GM23248 (cell line): ENCODE measurements at places on chromosomes 1 and 21. TPM values are rescaled to one million over a fixed set of nuclear protein-coding genes. Genes with fewer than 3 reads are reported as not detected.

ZNF593OS gene
- 0.81 and 0.85 TPM in 2 replicates for polyA plus RNA-seq

KRTAP7-1 gene
- polyA plus RNA-seq = not detected in 2 replicates

DNA sequence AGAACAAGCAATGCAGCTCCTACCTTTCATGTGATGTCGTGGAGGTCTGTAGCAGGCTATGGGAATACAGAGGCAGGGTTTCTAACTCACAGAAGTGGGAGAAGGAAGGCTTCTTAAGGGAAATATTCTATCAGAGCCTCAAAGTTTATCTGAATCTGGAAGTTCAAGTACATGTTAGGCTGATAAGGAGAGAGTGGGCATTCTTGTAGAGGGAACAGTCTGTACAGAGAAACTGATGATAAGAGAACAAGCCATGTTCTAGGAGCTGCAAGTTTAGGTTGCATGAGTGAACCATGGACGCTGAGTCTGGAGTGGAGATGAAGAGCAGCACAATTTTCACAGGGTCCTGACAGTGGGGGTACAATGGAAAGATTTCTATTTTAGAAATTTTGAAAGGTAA, 344.0 kb downstream of the CHRM3 start:
- no peak for DNase-seq

- no peak for DNase-seq
These were observed 48.3 kb upstream of the H6PD start for GRCh38 chr1:9186082-9186859.

DNA sequence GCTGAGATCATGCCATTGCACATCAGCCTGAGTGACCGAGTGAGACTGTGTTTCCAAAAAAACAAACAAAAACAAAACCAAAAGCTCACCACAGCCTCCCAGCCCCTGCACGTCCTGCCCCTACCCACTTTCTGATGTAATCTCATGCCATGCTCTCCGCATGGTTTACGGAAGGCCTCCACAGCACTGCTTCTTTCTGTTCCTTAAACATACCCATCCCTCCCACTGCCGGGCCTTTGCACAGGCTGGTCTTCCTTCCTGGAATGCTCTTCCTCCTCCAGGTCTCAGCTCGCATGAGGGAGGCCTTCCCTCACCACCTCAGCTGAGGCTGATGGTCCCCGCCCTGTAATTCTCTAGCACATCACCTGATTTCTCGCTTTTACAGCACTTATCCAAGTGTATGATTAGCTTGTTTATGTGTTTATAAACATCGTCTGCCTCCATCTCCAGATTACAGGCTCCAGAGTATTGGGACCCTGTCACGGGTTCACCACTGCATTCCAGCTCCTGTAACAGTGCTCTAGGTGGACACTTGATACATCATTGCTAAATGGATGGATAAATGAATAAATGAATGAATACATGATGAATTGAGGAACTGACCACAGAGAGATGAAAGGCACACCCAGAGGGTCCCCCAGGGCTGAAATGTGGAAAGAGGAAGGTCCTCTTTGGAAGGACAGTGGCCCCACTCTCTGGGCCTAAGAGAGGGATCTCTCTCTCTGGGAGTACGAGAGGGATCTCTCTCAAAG, 22.1 kb downstream of the TCEA3 start:
- DNase-seq = no peak

FAM151A gene
- 0.09 TPM in 1 of 2 replicates, not detected in the other for polyA plus RNA-seq

DNA sequence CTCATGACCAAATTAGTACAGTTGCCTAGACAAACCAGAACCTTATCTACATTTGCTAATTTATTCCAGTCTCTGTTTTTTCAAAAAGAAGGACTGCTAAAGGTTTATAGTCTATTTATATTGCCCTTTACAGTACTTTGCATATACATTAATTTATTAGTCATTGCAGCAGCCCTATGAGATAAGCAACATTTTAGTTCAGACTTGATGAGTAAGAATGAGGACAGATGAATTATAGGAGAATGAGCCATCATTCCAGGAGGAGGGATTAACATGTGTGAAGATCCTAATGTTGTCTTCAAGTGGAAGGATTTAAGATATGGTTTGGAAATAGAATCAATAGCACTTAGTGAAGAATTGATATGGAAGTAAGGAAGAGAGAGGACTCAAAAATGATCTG, 152.4 kb downstream of the KCTD3 start:
- DNase-seq = peak; percentile 57

- DNase-seq = peak; percentile 34
These were observed 40.8 kb downstream of the KIAA1614 start for GRCh38 chr1:180953291-180954004.

TPTE gene
- polyA plus RNA-seq = not detected in 2 replicates

DNA sequence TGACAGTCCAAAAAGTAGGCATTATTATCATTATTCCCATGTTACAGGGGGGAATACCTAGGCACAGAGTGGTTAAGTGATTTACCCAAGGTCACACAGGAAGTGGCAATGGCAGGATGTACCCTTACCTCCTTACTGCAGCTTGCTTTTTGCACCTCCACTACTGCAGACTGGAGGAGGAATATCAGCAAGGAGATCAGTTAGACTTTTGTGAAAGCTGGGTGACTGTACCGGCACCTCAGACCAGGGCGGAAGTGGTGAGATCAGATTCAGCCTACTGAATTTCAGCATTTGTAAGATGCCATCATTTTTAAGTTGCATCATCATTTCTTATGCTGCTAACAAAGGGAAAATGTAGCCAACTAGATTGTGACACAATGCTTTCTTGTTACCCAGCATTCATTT, 4.5 kb downstream of the ADARB1 start:
- peak; percentile 95 for DNase-seq

DNA sequence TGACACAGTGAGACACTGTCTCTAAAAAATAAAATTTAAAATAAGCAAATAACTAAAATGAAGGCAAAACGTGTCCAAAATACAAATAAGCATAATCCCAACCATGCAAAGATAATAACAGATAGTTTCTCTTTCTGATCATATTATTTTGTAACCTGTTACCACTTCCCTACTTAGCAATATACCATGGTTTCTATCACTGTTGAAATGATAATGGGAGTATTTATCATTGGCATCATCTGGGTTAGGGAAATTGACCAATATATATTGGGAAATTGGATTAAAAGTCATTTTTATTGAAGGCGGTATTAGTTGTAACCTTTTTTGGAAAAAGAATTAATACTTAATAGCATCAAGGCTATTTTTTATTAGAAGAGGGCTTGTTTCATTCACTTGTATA, 47.0 kb downstream of the USP25 start:
- DNase-seq = no peak

TNFRSF9 gene
- not detected in 2 replicates for polyA plus RNA-seq

CFAP45 gene
- 0.34 and 0.51 TPM in 2 replicates for polyA plus RNA-seq

DNA sequence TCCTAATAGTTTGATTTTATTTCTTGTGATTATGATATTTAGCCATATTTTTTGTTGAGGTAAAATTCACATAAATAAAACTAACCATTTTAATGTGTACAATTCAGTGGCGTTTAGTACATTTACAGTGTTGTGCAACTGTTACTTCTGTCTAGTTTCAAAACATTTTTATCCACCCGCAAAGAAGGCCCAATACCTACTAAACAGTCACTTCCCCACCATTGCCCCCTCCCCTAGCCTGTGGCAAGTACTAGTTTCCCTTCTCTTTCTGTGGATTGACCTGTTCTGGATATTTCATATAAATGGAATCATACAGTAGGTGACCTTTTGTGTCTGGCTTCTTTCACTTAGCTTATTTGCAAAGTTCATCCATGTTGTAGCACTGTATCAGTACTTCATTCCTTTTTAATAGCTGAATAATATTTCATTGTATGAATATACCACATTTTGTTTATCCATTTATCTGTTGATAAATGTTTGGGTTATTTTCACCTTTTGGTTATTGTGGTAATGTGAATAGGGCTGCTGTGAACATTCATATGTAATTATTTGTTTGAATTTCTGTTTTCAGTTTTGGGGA, 4.1 kb downstream of the FLVCR1 start:
- no peak for DNase-seq

ACTN2 gene
- polyA plus RNA-seq = 0.22 TPM in 1 of 2 replicates, not detected in the other
